ENCODE measurements at places on chromosomes 2 and 18.

DNA sequence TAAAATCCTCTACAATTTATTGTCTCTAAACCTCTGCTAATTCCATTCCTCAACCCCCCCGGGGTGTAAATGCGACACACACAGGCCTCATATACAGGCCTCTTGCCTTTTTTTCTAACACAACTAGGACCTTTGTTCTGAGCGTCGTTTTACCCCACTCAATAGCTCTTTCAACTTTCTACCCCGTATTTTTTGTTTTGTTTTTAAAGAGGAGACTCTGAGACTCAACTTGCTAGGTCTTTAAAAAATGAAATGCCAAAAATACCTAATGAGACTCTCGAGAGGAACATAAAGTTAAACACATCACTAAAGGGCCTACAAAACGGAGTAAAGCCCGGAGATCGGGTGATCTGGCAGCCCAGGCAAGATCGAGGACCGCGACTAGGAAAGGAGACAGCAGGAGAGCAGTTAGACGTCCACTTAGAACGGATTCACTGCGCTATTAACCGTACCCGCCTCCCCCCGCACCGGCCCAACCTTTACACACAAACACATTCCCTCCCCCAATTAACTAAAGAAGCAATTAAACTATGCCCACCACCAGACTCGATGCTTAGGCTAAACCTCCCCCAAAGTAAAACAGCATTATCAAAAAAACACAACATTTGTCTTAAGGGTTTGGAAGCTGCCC, 1.7 kb downstream of the TRIP12 start:
- DNase-seq: no peak

GRCh38 chr2:78237704-78238103, 715.5 kb upstream of the LRRTM4 start:
- no peak for DNase-seq

DNA sequence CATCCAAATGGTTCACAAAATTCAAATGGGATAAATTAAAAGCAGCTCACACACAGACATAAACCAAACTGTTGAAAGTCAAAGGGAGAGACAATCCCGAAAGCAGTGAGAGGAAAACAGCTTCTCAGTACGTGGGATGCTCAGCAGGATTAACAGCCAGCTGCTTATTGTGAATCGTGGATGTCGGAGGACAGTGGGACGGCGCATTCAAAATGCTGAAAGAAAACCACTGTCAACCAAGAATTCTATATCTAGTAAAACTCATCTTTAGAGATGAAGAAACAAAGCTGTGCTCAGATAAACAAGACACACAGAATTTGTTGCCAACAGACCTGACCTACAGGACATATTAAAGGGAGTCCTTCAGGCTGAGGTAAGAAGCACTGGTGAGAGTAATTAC, 102.9 kb downstream of the NFATC1 start:
- DNase-seq: peak; percentile 20

DNA sequence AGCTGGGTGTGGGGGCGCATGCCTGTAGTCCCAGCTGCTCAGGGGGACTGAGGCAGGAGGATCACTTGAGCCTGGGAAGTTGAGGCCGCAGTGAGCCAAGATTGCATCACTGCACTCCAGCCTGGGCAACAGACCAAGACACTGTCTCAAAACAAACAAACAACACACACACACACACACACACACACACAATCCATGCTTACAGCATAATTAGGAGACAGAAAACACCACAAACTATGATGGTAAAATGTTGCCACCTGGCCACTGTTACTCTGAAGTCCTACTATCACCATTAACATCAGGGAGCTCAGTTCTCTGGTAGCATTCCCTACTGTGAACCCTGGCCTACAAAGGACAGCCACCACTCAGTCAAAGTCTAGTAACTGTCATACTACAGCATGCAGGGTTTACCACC, 18.3 kb downstream of the DNPEP start:
- DNase-seq: no peak

DNA sequence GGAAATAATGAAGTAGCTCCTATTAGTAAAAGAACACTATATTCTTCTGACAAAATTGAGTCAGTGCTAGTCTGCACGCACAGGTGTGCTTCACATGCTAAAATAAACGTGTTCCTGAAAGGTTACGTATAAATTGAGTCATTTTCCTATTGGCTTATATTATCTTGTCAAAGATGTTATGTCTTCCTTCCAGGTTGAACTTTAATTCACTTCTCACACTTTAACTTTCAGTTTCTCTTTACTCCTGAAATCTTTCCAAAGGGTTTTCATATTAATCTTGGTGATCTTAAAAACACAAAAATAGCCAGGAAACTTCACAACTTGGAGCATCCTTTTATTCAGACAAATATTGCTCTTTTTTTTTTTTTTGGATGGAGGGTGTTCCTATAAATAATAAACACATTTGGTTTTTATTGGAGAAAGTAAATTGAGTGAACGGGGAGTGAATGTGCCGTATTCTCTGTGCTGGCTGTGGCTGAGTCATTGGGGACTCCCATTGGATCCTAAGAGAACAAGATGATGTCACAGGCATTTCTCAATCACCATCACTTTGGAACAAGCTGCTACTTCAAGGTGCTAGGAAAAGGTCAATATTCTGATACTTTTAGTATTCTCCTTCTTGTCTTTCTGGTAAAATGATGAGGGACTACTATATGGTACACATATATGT, 150.2 kb upstream of the SPATS2L start:
- no peak for DNase-seq

DNA sequence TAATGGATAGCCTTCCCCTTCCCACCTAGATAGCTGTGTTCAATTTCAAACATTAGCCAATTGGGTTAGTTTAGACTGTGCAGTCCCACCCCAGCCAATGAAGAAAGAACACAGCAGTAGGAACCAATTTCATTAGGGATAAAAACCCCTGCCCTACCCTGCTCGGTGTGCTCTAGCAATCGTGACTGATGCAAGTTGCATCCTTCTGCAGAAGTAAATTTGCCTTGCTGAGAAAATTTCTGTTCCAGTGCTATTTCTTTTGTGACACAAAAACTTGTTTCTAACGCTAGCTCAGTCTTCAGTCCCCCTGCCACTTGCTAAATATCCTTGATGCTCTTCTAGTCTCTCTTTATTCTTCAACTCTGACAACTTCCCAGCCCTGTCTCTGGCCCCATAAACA, 15.2 kb upstream of the SAP130 start:
- no peak for DNase-seq

DNA sequence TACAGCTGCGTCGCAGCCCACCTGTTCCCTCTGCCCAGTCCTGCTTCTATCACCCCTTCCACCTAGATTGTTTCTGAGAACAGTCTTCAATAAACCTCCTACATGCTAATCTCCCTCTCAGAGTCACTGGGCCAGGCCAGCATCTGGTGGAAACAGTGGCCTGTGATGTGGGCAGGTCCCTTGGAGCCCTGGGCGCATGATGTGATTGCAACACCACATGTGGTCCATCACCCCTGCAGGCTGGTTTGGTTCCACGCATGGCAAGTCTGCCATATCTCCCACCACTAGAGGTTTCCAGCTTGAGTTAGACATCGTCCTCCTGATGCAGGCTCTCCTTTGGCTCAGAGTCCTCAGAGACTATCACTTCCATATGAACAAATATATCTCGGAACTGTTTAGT, 83.5 kb downstream of the PRKCE start:
- no peak for DNase-seq

GRCh38 chr2:18855027-18855426, 265.7 kb upstream of the NT5C1B start:
- no peak for DNase-seq

DNA sequence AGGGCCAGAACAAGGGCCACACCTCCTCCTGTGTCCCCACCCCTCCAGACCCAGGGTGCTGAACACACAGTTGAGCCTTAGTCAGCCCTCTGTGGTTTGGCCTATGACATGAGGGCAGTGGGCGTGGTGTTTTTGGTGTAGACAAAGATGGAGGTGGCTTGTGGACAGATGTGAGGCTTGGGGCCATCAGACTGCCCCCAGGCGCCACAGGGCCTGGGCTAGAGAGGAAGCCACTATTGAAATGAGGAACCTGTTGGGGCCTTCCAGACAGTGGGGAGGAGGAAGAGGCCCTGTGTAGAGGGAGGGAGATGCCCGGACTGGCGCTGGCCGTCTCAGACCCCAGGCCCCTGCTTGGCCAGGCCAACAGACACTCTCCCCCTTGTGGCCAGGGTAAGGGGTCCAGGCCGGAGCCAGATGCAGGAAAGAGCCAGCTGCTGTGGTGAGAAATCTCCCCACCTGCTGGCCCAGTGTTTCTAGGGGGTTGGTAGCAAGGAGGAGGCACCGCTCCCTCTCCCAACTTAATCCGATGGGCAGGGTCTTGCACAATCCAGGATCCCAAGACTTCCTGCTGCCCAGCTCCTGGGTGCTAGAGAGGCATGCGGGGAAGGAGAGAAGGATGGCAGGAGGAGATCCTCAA, 53.8 kb downstream of the SMAD7 start:
- peak; percentile 66 for DNase-seq

DNA sequence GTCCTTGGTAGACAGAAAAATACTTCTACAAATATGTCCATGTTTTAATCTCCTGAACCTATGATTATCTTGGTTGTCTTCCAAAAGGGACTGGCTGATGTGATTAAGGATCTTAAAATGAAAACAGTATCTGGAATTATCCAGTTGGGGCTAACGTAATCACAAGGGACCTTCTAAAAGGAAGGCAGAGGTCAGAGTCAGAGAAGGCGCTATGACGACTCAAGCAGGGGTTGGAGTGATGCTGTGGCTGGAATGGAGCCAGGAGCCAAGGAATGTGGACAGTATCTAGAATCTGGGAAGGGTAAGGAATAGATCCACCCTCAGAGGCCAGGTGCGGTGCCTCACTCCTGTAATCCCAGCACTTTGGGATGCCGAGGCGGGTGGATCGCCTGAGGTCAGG, 4.2 kb upstream of the USP14 start:
- DNase-seq: no peak

DNA sequence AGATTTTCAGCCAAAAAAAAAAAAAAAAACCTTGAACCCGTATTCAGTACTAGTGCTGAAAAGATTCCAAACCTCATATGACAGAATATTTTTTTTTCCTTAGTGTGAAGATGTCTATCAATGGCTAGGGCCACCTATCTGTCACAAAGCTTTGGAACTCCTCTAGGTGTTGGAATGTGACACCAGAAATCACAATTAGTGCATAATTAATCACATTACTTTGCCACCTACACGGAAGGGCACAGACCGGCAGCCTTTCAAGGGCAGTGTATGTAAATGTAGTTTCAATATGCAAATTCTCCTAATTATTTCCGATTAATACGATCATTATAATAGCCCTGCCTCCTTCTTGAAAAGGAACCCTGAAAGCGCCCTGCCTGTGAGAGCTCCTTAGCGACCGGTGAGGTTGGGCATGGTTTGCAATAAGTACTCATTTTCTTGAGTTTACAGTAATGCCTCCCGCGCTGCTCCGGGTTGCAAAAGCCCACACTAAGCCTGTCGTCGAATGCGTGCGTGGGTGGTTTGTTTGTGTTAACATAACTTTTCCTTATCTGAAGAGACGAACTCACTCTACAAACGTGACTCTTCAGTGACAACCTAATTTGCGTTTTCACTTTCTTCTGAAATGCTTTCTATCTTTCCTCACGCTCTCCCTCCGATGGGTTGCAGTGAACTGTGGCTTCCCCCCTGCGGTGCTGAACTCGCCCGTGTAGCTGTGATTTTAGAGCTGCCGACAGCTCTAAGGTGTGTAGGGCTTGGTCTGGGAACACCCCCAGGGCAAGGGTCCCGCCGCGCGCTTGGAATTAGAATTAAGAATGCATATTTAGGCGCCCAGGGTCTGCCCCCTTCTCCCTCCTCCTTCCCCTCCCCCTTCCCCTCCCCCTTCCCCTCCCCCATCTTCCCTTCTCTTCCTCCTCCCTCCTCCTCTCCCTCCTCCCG, 765 bp upstream of the ID2 start:
- DNase-seq: no peak

All from left forelimb (tissue), 1 donor.